ENCODE measurements at places on chromosomes 5 and 9. TPM values are rescaled to one million over a fixed set of nuclear protein-coding genes. Genes with fewer than 3 reads are reported as not detected.

- DNase-seq = no peak
Observed at GRCh38 chr5:23419115-23419514, 88.3 kb upstream of the PRDM9 start.

GRCh38 chr9:79224672-79225433, 346.9 kb upstream of the TLE4 start:
- DNase-seq = no peak

Gene PTGDS
- total RNA-seq = not detected

Gene PHF19
- total RNA-seq = 116 TPM
